HL-60 (cell line): ENCODE measurements at places on chromosomes 16 and 17.

GRCh38 chr17:49549691-49550678 lies 25.7 kb upstream of the NXPH3 start:
- no peak for DNase-seq

DNA sequence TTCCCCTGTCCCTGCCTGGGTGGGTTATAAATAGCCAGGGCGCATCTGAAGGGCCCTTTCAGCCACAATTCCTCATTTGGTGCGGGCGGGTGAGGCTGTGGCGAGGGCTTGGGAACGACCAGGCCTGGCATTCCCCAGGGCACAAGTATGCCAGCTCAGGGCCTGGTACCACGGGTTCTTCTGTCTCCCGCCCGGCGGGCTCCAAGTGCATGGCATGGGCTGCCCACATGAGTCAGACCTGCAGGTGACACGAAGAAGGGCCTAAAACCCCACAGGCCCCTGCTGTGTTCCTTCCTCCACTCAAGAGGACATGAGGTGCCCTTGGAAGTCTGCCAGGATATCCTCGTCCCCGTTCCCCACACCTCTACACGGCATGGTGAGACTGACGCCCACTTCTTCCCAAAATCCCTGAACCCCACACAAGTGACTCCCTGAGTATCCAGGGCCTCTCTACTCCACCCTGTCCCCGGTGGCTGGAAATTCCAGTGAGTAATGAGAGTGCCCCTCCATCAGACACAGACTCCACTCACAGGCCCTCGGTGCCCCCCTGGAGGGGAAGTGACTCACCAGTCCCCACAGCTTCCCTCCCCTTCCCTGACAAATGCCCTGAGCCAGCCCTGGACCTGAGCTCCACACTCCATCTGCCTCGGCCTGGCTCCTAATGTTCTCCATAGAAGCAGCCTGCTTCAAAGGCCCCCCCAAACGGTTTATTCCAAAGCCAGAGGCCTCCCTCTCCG lies 68.8 kb downstream of the ABR start:
- peak; percentile 63 for DNase-seq

DNA sequence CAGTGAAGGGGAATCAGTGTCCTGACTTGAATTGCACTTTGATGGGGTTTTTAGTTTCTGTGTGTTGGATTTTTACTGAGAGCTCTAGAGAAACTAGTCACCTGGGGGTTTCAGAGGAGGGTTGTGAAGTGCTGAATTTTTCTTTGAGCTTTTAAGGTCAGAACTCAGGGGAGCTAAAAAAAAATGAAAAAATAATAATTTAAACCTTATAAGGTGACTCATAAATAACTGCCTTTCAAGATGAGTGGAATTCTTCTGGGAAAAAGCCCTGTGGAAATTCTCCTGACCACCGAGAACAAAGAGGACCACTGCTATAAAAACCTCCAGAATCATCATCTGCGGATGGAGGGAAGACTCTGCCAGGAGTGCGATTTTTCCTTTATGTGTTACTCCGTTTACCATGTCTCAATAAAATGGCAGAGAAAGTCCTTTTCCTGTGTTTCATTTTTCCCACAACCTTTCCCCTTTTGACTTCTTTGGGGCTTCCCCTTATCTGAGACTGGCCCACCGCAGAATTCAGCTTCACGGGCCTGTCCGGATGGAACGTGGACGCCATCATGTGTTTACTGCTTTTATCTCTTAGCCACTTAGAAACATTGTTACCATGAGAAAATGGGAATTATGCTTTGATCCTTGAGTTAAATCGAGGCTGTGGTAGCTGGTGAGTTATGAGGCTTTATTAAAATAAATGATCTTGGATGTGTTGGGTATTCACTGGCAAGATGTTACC lies 39.7 kb downstream of the RPTOR start:
- no peak for DNase-seq

DNA sequence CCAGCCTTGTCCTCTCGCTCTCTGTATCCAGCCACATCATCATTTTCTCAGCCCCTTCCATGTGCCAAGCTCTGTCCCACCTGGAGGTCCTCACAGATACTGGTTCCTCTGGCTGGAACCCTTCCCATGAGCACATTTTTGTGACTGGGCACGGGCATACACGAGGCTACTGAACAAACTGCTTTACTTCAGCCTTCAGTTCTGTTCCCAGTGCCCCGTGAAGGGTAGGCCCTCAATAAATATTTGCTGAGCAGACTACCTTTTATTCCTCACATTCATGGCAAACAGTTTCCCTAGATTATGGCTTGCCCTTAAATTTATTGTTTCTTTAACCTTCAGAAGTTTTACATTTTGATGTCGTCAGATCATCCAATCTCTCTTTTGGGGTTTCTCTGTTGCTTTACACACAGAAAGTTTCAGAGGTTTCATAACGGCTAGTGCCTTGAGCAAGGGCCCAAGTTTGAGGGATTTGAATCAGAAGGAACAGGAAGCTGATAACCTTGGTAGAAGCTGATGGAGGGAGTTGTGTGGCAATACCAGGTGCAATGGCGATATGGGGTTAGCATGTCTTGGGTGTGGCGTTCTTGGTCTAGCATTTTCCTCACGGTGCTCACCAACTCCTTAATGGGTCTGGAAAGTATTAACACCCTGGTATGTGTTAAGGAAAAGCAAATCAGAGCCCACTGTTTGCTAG lies 27.8 kb downstream of the TMEM92 start:
- peak; percentile 86 for DNase-seq

GRCh38 chr16:76653390-76654026 lies 376.3 kb downstream of the CNTNAP4 start:
- peak; percentile 11 for DNase-seq
